CD8-positive, alpha-beta T cell (primary cell): ENCODE measurements at places on chromosomes 3 and 15.

GRCh38 chr3:73448761-73449301 is 175.9 kb downstream of the PDZRN3 start:
- no peak for DNase-seq

DNA sequence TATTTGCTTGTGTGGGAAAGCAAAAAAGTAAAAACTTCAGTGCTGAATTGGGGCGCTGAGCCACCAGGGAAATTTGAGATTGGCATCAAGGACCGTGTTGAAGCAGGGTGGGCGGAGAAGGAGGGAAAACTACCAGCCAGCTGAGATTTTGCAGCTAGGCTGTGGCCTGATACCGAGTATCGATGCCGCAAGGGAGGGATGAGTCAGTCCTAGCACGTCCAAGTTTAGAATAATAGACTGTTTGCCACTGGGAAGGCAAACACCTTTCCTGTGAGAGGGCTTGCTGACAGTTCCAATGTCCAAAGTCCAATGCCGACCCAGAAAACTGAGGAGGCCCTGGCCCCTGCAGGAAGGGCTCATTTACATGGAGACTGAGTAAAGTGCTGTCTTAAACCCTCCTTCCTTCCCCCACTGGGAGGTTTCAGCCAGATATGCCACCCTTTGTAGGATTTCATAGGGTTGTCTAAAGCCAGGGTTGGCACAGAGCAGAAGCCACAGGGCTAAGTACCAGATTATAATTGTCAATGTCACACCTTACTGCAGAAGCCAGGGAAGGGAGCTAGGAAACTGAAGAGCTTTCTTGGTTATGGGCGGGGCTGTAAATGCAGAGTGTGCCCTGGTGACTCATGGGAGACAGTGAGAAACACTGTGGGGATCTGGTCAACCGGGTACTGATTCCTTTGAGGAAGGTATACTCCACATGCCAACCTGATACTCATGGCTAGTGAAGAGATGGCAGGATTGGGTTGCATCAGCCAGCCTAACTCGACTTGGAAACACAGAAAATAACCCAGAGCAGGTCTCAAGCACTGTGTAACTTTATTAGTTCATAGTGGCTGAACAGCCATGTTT is 28.4 kb upstream of the PIK3CB start:
- DNase-seq, result no peak

GRCh38 chr3:113179235-113179824 is 32.0 kb upstream of the BOC start:
- DNase-seq, result no peak

DNA sequence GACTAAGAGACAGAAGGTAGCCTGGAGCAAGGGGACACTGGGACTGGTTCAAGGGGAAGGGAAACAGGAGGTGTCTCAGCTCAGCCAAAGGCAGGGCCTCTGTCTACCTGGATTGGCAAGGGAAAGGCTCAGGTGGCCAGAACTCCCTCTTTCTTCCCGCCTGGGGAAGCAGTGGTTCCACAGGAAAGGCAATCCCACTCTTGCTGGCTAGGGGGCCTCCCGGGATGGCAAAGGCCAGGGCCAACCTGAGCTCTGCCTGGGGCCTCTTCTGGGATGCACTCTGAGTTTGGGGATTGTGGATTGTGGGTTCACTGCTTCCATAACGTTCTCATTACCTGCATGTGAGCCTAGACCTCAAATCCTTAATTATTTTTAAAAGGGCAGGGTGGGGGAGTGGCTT is 13.0 kb upstream of the PARP6 start:
- DNase-seq, result no peak

DNA sequence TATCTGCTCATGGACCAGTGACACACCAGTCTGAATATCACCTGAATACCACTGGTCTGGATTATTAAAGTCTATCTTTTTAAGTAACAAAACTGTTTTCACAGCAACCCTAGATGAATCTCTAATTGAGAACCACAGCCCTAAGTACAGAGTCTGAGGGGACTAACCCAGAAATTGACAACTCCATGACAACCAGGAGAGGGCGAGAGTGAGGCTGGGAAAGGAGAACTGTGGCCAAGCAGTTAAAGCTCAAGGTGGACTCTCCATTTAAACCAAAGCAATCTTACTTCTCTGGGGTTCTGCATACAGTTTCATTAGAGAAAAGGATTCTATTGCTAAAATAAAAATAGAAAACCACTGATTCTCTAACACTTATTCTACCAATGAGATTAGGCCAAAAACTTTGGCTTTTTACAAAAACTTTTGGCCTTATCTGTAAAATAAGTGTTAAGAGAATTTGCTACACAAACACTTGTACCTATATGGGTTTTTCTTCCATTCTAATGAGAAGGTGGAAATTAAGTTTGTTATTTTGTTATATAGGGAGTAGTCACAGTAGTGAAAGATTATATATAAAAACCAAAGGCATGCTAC is 11.4 kb downstream of the NEK10 start:
- DNase-seq, result peak; percentile 30

- no peak for DNase-seq
These were observed 256.3 kb upstream of the EOMES start for GRCh38 chr3:27978440-27978839.

- no peak for DNase-seq
These were observed 37.6 kb downstream of the ANO10 start for GRCh38 chr3:43584043-43584826.

GRCh38 chr3:148883163-148883562 is 18.1 kb downstream of the CPA3 start:
- no peak for DNase-seq

DNA sequence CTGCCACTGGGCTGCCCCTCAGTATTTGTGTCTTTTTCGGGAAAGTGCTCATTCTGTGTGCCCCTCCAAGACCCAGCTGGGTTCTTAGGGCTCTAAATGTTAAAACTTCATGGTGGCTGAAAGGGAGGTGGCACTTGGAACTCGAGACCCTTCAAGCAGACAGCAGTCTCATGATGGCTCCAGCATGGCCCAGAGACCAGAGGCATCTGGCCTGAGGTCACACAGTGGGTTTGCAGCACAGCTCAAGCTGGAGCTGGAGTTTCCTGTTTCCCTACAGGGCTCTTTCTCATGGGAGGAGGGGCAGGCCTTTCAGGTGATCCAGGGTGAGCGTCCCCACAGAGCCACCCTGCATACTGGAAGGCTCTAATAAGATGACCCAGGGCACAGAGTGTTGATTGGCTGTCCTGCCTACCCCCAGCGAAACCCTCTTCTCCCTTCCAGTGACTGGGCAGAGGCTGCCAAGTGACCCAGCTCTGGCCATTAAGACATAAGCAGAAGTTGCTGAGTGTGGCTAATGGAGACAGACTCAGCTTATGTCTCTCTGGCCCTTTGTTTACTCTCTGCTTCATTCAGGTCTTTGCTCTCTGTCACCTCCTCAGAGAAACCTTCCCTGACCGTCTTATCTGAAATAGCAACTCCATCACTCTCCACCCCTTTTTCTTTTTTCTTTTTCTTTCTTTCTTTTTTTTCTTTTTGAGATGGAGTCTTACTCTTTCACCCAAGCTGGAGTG is 166.6 kb upstream of the SMAD3 start:
- no peak for DNase-seq

- DNase-seq, result no peak
These were observed 49.5 kb upstream of the PDZRN3 start for GRCh38 chr3:73674280-73674679.

DNA sequence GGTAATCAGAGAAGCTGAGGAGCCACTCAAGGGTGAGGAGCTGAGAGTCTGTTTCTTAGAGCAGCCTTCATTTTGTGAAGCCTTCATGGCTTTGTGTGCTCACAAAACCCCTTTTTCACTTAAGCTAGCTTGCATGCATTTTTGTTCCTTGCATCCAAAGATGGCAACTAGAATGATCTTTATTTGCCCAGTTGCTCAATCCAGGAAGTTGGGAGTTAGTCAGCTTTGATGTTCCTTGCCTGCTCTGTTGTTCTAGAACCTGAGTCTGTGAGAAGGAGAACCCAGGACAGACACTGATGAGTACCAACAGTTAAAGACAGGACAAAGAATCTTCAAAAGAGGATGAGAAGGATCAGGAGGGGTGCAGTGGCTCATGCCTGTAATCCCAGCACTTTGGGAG is 81.8 kb downstream of the IL20RB start:
- DNase-seq, result no peak

GRCh38 chr3:189896533-189896932 is 224.2 kb downstream of the P3H2 start:
- DNase-seq, result no peak

- no peak for DNase-seq
These were observed 44.5 kb downstream of the OXSM start for GRCh38 chr3:25834346-25834745.

DNA sequence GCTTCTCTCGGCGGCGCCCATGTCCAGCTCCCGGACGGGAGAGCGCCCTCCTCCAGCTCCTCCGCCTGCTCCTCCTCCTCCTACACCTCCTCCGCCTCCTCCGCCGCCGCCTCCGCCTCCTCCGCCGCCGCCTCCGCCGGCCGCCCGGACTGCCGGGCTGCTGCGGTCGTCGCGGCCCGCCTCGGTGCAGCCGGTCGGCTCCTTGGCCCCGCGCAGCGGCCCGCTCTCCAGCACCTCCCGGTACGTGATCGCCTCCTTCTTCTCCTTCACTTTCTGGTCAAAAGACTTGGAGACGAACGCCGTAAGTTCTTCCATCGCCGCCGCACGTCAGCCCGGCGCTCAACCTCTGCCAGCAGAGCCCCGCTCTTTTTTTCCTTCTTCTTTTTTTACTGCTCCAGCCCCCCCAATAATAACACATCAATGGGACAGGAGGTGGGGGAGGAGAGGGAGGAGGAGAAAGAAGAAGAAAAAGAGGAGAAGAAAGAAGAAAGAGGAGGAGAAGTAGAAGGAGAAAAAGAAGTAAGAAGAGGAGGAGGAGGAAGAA is 438 bp downstream of the SHOX2 start:
- no peak for DNase-seq

GRCh38 chr3:53845103-53845880 is 927 bp downstream of the CHDH start:
- DNase-seq, result no peak

- DNase-seq, result no peak
These were observed 48.2 kb upstream of the ARPP19 start for GRCh38 chr15:52617026-52617425.

GRCh38 chr15:66780172-66780972 is 78.3 kb downstream of the SMAD6 start:
- DNase-seq, result no peak

DNA sequence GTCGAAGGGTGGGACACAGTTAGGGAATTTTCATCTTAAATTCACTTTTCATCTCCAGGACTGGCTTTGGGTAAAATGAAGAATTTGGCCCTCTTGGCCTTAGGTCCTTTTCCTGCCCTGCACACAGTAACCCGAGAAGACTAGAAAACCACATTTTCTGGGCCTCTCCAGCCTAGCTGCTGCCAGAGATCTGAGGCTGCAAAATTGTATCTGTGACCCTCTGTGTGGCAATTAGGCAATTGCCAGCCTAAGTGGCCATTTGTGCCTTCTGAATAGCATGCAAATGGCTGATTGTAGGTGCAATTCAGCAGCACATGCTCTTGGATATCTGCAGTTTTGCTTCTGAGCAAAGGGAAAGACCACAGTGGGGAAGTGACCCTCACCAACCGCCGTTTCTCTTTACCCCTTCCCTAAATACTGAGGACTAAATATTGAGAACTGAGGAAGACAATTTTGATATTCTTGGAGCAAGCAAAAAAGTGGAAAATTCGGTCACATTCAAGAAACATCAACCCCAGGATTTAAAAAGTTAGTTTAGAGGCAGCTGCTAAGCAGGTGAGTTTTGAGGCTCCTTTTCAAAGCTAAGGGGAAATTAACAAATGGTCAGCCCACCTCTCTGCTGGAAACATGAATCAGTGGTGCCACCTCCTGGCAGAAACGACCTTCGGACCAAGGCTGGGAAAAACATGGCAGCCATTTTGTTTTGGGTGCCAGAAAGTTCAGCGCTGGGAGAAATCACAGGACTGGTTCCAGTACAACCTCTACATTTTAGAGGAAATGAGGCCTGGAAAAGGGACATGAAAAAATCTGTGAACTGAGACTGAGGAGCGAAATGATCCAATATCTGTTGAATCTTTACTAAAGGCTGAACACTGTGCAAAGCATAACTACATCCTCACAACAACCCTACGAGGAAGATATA is 56.6 kb upstream of the PRTG start:
- no peak for DNase-seq

- DNase-seq, result no peak
These were observed 54.6 kb upstream of the MYZAP start for GRCh38 chr15:57537072-57537471.

GRCh38 chr3:76177610-76178009 is 392.3 kb upstream of the ZNF717 start:
- no peak for DNase-seq

- DNase-seq, result no peak
These were observed 29.0 kb downstream of the ADCY5 start for GRCh38 chr3:123419850-123420297.

DNA sequence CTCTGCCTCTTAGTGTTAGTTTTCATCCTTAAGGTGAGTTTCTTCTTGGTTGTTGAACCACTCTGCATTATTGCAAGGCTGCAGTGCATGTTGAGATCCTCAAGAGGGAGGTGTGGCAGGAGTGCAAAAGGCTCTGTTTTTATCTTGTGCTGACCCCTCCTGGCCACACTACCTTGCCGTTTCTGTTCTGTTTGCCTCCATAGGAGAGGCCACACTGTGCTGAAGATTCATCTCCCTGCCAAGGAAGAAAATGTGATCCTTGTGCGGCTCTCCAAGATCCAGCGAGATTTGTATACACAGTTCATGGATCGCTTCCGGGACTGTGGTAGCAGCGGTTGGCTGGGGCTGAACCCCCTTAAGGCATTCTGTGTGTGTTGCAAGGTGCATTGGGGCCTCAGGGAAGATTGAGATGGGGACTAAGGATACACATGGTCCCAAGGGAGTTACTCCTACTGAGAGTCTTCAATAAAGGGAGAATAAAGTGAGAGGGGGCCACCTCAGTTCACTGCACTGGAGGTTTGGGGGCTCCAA is 33.0 kb upstream of the TEX264 start:
- DNase-seq, result no peak

DNA sequence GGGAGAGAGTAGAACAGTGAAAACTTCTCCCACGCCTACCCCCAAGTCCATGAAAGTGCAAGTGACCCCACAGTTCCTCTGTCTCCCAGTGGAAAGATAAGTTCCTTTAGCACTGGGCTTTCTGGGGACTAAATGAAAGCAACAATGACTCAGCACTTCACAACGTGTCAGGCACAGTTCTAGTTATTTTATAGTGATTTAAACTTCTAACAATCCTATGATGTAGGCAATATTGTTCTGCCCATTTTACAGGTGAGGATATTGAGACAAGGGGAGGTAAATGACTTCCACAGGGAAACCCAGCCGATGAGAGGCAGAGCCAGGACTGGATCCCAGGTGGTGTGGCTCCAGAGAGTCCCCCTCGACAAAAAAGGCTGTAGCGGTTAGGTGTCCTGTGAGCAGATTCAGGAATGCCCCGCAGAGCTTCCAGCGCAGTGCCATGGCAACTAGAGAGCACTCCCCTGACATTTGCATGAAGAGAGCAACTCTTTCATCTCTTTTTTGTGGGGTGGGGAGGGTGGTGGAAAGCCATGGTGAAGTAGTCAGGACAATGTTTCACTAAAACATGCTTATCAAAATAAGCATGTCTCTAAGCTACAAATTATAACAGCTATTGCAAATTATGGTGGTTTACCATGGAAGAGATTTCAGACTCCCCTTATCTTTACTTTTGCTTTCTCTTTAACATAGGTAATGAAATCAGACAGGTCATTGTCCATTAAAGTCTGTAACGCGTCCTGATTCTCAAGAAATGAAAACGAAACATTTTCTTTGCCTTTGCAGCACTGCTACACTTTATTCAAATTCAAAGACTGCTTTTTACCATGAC is 62.1 kb downstream of the NR2F2 start:
- DNase-seq, result no peak
